Stimulated activated CD8-positive, alpha-beta memory T cell treated with anti-CD3 and anti-CD28 coated beads, Interleukin-4, amount 100 ng/mL, for 4 hours (primary cell): ENCODE measurements at places on chromosomes 2 and 18.

GRCh38 chr18:48855422-48856377 is 95.1 kb downstream of the SMAD7 start:
- DNase-seq, result no peak

DNA sequence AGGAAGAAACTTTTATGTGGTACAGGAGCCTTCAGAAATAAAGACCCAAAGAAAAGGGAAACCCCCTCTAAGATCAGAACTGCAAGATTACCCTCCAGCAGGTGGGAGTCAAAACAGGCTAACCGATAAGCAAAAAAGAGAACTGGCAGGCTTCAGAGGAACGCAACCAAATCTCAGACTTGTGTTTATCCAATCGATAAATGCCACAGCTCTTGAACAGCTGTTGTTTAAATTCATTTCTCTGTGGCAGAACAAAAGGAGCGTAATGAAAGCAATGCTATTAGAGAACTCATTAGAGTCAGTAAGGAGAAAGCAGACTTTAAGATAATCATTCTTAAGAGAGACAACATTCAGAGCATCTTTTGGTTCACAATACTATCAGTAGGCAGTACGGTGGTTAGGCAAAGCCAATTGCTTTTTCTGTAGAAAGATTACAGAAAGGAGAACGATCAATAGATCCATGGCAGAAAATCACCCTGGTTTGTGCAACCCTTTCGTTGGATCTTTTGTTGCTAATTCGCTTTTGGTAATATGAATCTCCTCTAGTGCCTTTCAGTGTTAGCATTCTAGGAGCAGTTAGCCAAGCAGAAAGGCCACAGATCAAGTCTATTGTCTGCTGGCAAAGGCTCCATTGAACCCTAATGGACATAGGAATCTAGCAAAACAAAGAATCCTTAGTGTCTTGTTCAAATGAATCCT is 476.4 kb upstream of the CHST9 start:
- DNase-seq, result no peak

- no peak for DNase-seq
Observed at GRCh38 chr2:73946215-73946614, 19.5 kb downstream of the DGUOK start.

DNA sequence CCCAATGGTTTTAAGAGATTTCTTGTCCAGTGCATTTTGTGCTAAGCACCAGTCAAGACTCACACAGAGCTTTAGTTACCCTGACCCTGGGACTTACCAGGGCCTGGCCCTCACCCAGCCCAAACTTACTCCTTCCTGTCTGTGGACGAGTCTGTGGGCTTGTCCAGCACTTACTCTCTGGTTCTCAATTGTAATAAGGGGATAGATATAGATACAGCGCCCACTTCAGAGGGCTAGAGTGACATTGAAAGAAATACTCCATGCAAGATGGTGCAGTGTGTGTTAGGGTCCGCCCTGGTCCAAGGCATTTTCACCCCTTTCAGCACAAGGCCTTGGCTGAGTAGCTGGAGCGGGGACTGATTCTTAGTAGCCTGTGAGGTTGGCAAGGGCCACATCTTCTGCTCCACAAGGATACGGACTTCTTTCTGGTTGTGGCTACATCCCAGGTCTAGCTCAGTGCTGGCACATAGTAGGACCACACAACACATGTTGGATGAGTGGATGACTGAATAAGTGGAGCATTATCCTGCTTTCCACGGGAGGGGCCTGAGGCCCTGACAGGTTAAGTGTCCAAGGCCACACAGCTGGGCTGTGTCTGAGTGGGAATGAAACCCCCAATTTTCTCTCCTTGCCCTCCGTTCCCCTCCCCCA is 3.8 kb upstream of the ARID5A start:
- no peak for DNase-seq

DNA sequence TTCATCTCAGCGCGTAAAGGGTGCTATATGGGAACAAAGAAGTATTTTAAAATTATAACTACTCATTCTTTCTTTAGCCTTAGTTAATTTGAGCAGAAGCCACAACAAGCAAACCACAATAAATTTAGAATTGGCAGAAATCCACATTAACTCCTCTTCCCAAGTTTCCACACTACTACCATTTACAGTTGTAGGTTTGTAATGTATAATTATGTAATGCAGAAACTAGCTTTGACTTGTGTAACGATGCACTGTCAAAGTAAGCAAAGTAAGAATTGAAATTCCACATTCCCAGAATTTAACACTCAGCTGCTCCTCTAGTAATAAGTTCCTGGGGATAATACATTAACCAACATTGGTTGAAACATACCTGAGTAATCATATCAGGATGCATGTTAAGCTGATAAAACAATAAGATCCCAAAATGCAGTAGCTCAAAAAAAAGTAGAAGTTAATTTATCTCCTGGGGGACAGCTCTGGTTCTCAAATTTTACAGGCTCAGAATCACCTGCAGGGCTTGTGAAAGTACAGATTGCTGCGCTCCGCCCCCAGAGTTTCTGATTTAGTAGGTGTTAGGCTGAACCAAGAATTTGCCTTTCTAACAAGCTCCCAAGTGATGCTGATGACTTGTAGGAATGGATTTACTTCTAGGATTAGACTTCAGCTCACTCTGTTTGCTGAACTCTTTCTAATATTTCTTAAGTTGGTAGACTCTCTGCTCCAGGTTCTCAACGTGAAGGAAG is 9.9 kb downstream of the GRP start:
- no peak for DNase-seq

GRCh38 chr2:102101097-102101848 is 41.3 kb upstream of the IL1R1 start:
- DNase-seq, result no peak

- DNase-seq, result no peak
Observed at GRCh38 chr2:10549195-10549594, 101.1 kb upstream of the ODC1 start.

DNA sequence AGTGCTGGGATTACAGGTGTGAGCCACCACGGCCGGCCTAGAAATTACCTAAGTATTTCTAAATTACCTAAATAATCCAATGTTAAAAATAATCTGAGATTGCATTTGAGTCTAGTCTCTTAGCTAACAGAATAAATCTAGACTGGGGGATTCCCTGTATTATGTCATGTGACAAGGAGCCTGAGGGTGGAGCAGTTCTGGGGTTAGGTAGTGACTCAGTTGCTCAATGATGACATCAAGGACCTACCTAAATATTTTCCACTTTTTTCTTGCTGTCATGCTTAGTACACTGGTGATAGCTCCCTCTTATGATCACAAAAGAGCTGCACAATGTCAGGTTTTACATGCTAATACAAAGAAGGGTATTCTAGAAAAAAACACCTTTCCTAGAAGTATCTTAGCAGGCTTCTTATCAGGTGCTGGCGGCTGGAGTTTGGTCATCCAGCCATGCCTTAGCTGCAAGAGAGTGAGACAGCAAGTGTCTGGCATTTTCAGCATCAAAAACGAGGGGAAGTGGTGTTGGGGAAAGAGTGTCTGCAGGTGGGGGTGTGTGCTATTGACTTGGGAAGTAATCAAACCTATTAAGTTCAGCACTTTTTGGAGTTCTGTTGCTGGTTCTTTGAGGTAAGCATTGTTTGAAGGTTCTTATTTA is 17.5 kb upstream of the CEP192 start:
- no peak for DNase-seq

GRCh38 chr2:159912580-159912979 is 114.6 kb upstream of the CD302 start:
- no peak for DNase-seq

- no peak for DNase-seq
Observed at GRCh38 chr18:73626221-73626620, 521.4 kb downstream of the FBXO15 start.

DNA sequence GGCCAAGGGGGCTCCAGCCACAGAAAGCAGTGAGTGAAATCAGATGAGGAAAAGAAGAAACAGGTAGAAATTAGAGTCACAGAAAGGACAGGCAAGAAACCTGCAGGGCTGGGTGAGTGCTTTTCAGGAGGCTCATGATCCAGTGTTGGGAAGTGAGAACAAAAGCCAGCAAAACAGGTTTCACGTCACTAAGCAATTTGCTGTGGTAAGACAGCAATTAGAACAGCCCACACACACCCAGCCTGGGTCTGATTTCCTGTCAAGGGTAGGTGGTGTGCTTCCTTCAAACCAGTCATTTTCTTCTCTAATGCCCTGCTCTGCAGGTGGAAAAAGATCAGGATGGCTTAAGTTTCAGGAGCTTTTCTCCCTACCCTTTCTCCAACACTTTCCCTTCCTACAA is 52.9 kb upstream of the XDH start:
- no peak for DNase-seq
